ENCODE measurements at places on chromosomes 5 and 9. TPM values are rescaled to one million over a fixed set of nuclear protein-coding genes. Genes with fewer than 3 reads are reported as not detected.

- no peak for DNase-seq
Measured at GRCh38 chr5:129271308-129271707, 176.8 kb downstream of the ISOC1 start.

DNA sequence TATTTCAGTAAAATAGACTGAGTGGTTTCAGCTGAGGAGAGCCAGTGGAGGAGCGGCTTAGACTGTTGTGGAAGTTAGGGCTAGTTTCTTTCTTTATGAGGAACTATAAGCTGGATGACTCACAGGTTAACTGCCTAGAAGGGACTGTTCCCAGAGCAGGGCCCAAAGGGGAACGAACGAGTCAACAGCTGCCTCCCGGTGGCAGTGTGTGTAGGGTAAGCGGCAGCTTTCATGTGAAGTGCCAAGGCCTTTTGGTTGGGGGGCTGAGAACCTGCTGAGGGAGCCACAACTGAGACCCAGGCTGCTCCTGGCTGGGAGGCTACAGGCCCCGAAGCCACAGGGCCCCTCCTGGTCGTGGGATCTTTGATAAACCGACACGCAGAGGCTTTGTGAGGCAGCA lies 7.0 kb downstream of the SQSTM1 start:
- peak; percentile 49 for DNase-seq

DNA sequence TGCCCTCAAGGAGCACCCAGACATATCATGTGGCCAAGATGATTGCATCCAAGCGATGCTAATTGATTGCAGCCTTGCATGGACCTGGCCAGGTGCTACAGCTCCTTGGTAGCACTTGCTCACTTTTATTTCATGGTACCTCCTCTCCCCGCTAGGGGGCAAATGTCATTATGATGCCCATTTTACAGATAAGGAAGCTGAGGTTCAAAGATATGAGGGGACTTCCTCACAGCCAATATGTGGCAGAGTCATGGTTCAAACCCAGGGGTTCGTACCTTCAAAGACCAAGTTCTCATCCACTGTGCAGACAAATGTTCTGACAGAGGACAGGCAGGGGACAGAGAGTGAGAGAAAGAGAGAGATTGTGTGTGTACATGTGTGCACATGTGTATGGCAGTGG lies 21.9 kb upstream of the KCNMB1 start:
- DNase-seq = no peak

GRCh38 chr5:3324421-3325101 lies 271.1 kb upstream of the IRX1 start:
- DNase-seq = no peak

GRCh38 chr9:93088656-93089015 lies 7.4 kb upstream of the CARD19 start:
- DNase-seq = no peak

DNA sequence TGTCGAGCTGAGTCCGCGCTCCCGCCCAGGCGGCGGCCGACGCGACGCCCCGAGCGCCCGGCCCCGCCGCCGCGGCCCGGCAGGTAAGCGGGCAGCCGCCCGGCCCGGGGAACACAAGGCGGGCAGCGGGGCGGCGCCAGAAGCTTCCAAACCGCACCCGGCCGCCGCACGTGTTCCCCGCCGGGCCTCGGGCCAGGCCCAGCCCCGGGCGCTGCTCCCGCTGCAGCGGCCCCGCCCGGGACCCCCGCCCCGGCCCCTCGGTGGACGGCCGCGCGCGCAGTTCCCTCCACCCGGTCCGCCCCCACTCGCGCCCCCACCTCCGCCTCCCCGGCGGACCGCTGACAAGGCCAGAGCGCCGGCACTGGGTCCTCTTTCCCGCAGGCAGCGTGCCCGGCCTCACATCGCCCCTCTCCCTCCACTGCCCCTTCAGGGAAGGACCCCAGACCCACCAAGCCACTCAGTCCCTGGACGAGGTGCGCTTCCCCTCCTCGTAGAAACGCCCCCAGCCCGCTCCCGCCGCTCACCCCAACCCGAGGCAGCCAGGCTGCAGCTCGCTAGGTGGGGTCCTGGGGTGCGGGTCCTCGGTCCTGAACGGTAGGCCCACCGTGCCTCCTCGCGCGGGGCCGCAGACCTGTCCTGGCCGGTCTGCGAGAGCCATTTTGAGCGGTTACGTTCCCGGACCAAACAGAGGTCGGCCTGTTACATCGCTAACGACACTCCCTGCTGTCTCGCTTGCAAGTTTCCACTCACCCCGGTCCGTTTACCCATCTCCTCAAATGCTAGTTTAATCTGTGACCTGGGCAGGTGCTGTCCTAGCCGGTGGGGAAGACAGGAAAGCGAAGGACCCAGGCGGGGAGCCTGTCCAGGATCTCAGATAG lies 475 bp downstream of the WDR5 start:
- peak; percentile 17 for DNase-seq

DNA sequence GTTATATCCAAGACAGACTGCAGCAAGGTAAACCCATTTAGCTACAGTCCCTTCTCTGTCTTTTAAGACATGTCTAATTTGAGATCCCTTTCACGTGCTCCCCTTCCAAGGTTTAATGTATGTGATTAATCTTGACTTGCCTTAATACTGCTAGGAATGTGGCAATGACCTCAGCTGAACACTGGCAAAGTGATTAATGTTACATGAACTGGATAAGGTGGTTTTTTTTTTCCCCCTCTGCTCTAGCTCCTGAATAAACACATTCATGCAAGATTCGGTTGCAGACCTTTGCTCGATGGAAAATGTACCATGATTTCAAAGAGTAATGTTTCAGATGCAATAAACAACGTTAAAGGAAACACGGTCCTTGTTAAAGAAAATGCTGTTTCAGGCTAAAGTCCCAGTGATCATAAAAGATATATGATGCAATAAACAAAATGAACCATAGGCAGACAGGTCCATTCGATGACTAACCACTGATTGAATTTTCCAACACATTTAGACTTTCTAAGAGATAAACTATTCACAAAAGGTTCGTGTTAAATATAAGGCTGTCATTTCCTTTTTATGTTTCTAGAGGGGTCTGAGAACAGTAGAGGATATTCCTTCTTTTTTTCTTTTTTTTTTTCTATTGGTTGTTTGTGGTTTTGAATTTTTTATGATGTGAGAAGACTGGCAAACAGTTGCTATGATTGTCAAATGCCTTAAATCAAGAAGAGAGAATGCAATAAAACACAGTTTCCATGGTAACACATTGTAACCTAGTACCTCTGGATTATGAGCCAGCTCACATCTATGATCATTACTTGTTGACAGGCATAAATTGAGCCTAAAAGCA lies 44.7 kb upstream of the ZNF608 start:
- DNase-seq = peak; percentile 42

DNA sequence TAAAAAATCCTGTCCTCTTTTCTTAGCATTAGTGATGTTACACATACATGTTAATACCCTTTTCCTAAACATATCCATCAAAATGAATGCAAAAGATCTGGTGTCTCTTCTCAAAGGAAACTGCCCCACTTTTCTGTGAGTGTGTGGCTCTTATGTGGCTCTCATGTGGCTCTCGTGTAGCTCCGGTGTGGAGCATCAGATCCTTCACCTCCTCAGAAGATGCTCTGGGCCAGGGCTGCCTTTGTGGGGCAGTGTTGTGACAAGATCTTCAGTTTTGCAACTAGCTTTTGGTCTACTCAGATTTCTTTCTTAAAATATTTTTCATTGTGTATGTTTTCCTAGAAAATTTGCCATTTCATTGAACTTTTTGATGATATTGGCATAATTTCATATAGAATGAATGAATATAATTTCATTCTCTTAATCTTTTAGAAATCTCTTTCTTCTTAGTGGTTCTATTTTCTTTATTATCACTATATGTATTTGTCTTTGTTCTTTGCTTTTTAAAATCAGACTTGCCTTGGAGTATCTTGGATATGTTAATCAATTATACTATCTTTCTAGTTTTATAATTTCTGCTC lies 19.4 kb downstream of the GARNL3 start:
- DNase-seq = peak; percentile 58

- DNase-seq = no peak
Measured at GRCh38 chr9:124342402-124342775, 72.9 kb downstream of the PSMB7 start.

DNA sequence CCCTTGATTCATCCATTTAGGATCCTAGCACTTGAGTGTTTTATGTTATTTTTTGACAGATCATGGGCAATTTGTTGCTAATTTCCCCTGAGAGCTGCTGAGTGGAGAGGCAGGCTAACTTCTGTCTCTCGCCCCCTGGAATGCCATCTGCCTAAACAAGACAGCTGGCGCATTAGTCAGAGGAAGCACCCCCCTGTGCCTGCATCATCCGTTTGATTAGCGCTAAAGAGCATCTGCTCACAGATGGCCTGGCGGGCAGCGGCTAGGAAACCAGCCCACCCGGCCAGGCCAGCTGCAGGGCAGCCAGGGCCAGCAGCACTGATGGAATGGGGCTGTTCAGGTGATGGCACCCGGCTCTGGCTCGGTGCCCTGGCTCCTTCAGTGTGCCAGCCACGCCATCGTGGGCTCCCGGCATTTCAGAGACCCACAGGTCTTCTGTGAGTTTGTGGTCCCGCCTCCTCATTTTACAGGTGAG lies 22.9 kb upstream of the ASS1 start:
- peak; percentile 77 for DNase-seq

DNA sequence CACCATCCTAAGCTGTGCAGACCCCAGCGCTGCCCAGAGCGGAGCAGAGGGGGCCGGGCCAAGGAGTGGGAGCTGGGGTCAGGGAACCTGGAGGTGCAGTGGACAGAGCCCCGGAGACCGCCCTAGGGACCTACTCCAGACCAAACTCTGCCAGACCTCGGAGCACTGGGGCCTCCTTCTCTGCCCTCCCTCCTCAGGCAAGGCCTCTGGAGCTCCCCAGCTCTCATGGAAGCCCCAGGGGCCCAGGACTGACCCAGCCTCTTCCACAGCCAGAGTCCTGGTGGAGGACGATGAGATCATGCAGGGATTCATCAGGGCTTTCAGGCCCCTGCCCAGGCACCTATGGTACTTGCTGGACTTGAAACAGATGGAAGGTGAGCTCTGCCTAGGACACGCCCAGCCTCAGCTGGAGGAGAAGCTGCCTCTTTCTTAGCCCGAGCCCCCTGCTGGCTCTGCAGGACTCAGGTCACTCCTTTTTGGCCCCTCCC lies 3.6 kb downstream of the PAEP start:
- no peak for DNase-seq

GRCh38 chr9:734831-735511 lies 106.5 kb upstream of the DMRT1 start:
- DNase-seq = peak; percentile 98

- peak; percentile 6 for DNase-seq
Measured at GRCh38 chr9:68560071-68560844, 19.6 kb upstream of the TMEM252 start.

- peak; percentile 45 for DNase-seq
Measured at GRCh38 chr5:176596689-176597416, 13.1 kb downstream of the GPRIN1 start.

DNA sequence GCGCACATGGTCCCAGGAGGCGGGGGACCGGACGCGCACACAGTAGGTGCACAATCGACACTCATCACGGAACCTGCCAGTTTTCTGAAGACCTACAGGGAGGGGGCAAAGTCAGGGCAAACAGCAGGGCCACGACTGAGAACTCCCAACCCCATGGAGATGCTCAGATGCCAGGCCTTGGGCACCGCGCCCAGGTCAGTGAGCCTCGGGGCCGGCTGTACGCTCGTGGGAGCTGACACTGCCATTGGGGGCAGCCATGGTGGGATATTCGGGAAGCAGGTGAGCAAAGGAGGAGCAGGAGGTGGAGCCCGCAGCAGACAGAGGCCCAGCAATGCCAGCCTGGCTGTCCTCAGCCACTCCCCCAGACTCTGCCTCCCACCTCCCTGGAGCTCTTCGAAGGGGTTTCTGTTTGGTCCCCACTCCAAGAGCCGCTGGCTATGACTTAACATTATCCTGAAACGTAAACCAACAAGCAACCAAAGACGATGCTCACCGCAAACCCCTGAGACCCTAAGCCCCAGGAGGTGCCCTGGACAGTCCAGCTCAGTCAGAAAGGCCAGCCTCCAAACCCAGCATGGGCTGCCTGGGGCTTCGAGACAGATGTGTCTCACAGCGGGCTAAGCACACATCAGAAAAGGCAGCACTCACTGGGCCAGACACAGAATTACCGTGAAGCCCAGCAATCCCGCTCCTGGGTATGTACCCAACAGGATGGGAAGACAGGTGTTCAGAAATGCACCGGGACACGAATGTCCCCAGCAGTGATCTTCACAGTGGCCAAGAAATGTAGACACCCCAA lies 78.4 kb downstream of the VAV2 start:
- no peak for DNase-seq

GRCh38 chr5:131067636-131068035 lies 97.4 kb downstream of the HINT1 start:
- DNase-seq = no peak

- DNase-seq = peak; percentile 81
Measured at GRCh38 chr9:16023446-16023845, 470.6 kb downstream of the CCDC171 start.

Gene CD14
- polyA plus RNA-seq = 0.45 TPM

Gene PLCXD3
- polyA plus RNA-seq = 0.41 TPM

Gene SVEP1
- polyA plus RNA-seq = 46.3 TPM

Gene WNK2
- not detected for polyA plus RNA-seq

Gene TRAF2
- 3.7 TPM for polyA plus RNA-seq

Gene SARDH
- polyA plus RNA-seq = 0.49 TPM

All from fibroblast of lung (primary cell).